ENCODE measurements at places on chromosomes 7 and 10.

GRCh38 chr7:94050046-94050445 lies 45.9 kb upstream of the BET1 start:
- peak; percentile 72 for DNase-seq

GRCh38 chr10:122207596-122207995 lies 63.5 kb upstream of the BTBD16 start:
- DNase-seq, result no peak

GRCh38 chr7:110400411-110400810 lies 690.5 kb upstream of the LRRN3 start:
- DNase-seq, result no peak

DNA sequence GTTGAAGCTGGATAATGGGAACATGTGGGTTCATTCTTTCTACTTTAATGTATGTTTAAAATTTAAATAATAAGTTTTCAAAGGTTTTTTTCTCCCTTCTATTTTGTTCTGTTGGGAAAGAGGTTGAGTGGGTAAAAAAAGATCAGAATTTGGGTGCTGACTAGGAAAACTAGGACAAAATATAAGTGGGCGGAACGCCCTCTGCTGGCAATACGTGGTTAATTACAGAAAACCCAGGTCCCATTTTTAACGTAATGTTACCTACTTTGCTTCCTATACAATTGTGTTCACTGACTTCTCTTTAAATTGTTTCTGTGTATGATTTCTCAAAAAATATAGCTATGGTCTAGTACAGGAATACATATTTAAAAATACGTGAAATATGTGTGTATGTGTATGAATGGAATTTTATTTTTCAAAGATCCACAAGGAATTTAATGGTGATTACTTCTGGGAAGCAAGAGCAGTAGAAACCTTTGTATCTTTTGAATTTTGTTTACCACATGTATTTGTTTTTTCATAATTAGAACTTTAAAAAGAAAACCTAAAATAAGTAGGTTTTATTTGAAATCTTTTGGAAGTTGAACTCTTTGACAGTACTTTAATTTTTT lies 8.7 kb downstream of the ECD start:
- DNase-seq, result peak; percentile 55

- DNase-seq, result no peak
Observed at GRCh38 chr7:24301703-24302102, 17.7 kb downstream of the NPY start.

DNA sequence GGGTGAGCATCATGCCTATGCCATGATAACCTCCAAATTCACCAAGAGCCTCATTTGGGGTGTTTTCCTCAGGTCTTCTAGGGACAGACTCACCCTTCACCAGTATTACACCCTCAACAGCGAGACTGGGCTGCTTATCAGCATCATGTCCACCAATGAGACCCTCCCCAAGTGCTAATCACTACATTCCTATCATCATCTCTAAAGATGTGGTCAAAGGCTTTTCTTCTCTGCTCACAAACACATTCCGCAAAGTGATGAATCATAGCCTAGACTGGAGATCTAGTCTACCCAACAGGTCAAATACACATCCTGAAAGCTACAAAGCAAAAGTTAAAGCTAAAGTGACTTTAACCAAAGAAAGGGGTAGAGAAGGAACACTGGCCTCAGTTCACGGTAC lies 75.3 kb upstream of the C7orf33 start:
- no peak for DNase-seq

GRCh38 chr10:103852856-103853255 lies 2.5 kb downstream of the SH3PXD2A start:
- DNase-seq, result peak; percentile 69

DNA sequence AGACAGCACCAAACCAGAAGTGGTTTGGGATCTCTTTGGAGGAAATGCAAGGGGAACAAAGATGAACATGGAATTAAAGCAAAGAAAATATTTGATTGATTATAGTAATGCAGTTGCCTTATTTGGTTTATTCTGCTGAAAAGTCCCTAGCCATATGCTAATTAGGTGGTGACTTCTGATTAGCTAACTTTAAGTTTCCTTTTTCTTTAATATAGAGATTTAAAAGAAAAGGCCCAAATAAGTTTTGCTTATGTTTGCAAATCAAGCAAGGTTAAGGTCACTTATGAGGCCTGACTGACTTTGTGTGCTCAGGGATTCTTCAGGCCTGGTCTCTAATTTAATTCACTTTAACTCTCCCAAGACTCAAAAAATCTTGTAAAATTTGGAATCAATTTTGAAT lies 6.2 kb upstream of the ANKRD22 start:
- peak; percentile 58 for DNase-seq

GRCh38 chr7:20030915-20031362 lies 186.2 kb downstream of the MACC1 start:
- peak; percentile 74 for DNase-seq

DNA sequence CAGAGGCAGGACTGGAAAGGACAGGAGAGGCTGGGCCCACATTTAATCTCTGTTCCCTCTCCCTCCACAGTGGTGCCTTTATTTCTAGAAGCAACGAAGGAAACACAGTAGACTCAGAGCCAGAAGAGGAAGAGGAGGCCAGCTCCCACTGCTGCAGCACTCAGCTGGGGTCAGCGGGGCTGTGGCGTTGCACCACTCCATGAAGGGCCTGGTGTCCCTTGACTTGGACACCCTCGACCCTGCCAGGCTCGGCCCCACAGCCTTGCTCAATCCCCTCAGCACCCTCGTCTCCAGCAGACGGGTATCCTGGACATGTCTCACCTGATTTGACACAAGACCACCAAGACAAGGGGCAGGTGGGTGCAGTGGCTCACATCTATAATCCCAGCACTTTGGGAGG lies 38.8 kb downstream of the PRKAG2 start:
- DNase-seq, result peak; percentile 35
